Right lobe of liver (tissue), 6 donors: ENCODE measurements at places on chromosomes 12 and 14.

DNA sequence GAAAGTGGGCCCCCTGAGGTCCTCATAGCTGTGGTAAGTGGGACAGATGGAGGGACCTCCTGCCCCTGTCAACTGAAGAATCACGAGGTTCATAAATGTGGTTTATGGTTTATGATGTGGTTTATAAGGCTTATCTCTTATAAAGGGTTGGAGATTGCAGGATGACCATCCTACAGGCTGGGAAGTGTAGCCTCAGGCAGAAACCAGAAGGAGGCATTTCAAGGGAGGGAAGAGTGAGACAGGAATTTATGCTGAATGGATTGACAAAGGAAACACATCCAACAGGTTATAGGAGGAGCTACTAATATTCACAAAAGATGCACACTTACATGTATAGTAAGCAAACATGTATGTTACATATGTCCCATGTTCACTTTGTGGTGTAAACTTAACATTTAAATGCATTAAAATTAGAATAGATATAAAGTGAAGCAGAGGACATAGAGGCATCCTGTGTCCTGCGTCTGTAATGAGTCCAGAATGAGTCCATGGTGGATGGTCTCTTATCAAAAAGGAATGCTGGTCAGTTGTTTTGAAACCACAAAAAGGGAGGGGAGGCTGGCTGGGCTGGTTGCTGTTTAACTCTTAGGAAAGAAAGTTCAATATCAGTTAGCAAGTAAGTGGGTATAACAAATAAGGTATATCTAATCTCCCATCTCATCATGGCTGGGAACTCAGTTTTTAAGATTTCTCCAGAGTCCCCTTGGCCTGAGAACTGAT lies 149.0 kb upstream of the RMST start:
- DNase-seq, result no peak

DNA sequence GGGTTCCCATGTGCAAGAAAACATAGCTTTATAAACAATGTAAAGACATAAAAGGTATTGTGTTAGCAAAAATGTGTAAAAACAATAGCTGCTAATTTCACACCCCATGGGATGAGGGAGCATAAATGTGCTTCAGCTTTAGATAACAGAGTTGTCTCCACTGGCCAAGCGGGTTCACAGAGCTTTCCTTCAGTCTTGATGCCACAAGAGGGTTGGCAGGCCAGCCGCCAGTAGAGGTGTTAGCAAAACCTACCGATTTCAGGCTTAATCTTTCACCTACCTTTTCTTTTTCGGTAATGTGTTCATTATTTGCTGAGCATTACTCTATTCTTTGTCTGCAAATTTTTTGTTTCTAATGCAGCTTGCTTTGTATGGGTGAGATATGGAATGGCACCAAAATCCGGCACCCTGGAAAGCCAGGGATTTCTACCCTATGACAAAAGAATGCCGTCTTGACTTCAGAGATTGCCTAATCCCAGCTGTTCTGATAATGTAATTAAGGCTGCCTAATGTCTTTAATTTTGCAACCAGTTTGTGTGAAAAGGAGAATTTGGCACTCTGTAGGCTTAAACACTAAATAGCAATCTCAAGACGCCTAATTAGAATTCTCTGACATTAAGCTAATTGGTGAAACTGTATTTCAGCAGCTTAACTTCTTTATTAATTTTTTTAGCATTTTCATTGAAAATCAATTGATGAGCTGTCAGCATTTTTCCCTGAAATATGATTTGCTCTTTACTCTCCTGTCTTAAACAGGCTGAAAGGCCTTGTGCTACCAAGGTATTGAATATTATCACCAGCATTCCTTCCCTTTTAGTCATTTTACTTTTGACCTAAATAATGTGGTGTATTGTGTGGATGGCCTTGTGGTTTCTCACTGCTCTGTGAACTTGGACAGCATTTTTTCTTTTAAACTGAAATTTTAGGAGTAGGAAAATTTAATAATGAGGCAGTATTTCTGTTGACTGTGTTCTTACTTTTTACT lies 60.7 kb downstream of the POLR3B start:
- no peak for DNase-seq

DNA sequence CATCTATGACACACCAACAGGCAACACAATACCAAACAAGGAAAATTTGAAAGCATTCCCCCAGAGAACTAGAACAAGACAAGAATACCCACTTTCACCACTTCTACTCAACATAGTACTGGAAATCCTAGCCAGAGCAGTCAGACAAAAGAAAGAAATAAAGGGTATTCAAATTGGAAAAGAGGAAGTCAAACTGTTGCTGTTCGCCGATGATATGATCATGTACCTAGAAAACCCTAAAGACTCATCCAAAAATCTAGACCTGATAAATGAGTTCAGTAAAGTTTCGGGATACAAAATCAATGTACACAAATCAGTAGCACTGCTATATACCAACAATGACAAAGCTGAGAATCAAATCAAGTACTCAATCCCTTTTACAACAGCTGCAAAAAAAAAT lies 8.1 kb upstream of the ATL1 start:
- no peak for DNase-seq

DNA sequence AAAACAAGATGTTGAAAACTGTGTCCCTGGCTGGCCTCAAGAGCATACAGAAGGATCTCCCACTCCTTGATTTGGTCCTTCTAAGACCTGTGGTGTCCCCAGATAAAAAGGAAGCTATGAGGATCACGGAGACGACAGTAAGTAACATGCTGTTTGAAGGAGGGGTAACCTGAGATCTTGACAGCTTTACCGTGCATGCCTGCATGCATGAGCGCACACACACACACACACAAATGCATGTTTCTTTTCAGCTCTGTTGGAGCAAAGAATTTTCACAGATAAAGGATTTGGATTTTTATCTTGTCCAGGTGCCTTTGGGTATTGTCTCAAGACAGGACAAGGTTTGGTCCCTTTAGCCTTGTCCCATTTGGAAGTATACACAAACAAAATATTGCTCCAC lies 411.6 kb upstream of the CCDC196 start:
- DNase-seq, result no peak

DNA sequence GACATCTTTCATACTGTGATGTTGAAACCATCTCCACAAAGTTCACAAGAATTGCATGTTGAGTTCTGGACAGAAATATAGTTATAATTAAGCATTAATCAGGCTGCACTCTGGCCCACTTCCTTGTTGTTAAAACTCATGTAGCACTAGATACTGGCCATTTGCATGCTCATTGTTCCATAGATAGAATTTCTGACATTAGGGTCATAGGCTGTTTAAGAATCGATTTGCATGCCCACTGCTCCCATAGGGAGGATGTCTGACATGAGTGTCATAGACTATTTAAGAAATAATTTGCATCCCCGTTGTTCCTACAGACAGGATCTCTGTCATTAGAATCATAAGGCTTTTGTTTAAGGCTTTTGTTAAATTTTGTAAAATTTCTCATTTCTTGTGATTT lies 50.2 kb downstream of the MYF5 start:
- no peak for DNase-seq

- DNase-seq, result no peak
Observed at GRCh38 chr14:34220921-34221320, 241.1 kb downstream of the SPTSSA start.
